Diencephalon (tissue), 1 donor: ENCODE measurements at places on chromosomes 3 and 15. TPM values are rescaled to one million over a fixed set of nuclear protein-coding genes. Genes with fewer than 3 reads are reported as not detected.

ABTB1 gene
- 7.6 TPM for total RNA-seq

TTC21A gene
- 3.2 TPM for total RNA-seq

C3orf18 gene
- 28.1 TPM for total RNA-seq

GTPBP8 gene
- 27.0 TPM for total RNA-seq

CFAP44 gene
- 20.3 TPM for total RNA-seq

AMT gene
- total RNA-seq, result 3.9 TPM

MASP1 gene
- 24.2 TPM for total RNA-seq

CYP1A1 gene
- total RNA-seq, result 0.23 TPM

LRRC3B gene
- total RNA-seq, result 39.9 TPM

TNNC1 gene
- not detected for total RNA-seq

GMNC gene
- total RNA-seq, result 5.3 TPM

TM4SF1 gene
- total RNA-seq, result 17.3 TPM

GADL1 gene
- 4.8 TPM for total RNA-seq

CCDC39 gene
- total RNA-seq, result 3.9 TPM

TLNRD1 gene
- total RNA-seq, result 8.1 TPM

SSUH2 gene
- total RNA-seq, result 0.69 TPM

TAGLN3 gene
- 103 TPM for total RNA-seq

TMEM212 gene
- not detected for total RNA-seq

SCN11A gene
- 0.46 TPM for total RNA-seq

SH2D7 gene
- total RNA-seq, result not detected

ACOX2 gene
- 5.1 TPM for total RNA-seq

TARS3 gene
- 29.8 TPM for total RNA-seq

TRA2B gene
- total RNA-seq, result 156 TPM

WDR49 gene
- total RNA-seq, result 34.6 TPM

TMEM108 gene
- 6.2 TPM for total RNA-seq

IL20RB gene
- total RNA-seq, result 0.92 TPM

SIDT1 gene
- 19.6 TPM for total RNA-seq

RTP3 gene
- not detected for total RNA-seq

TF gene
- 9.2 TPM for total RNA-seq

CTXN2 gene
- total RNA-seq, result 1.6 TPM

GOLGA8R gene
- total RNA-seq, result 2.1 TPM

GOLGA8G gene
- total RNA-seq, result not detected

ERC2 gene
- total RNA-seq, result 126 TPM

LSAMP gene
- total RNA-seq, result 118 TPM

CHAC1 gene
- 6.2 TPM for total RNA-seq

MRAS gene
- total RNA-seq, result 80.5 TPM

CCR9 gene
- not detected for total RNA-seq

DNAH1 gene
- total RNA-seq, result 2.5 TPM

B2M gene
- 402 TPM for total RNA-seq

SNX33 gene
- 2.5 TPM for total RNA-seq

LEKR1 gene
- 1.6 TPM for total RNA-seq

MCF2L2 gene
- 60.9 TPM for total RNA-seq

KNG1 gene
- not detected for total RNA-seq
